Gastroesophageal sphincter (tissue), 4 donors: ENCODE measurements at places on chromosomes 6 and 20. TPM values are rescaled to one million over a fixed set of nuclear protein-coding genes. Genes with fewer than 3 reads are reported as not detected.

GRCh38 chr6:12296255-12296573, 6.1 kb downstream of the EDN1 start:
- no peak for ATAC-seq

GRCh38 chr20:23166563-23166962, 80.4 kb upstream of the CD93 start:
- ATAC-seq = no peak

- ATAC-seq = no peak
Observed at GRCh38 chr20:43750774-43751166, 24.0 kb upstream of the GTSF1L start.

Gene PBOV1
- not detected for total RNA-seq

- no peak for ATAC-seq
Observed at GRCh38 chr6:20661721-20662120, 127.5 kb downstream of the CDKAL1 start.

DNA sequence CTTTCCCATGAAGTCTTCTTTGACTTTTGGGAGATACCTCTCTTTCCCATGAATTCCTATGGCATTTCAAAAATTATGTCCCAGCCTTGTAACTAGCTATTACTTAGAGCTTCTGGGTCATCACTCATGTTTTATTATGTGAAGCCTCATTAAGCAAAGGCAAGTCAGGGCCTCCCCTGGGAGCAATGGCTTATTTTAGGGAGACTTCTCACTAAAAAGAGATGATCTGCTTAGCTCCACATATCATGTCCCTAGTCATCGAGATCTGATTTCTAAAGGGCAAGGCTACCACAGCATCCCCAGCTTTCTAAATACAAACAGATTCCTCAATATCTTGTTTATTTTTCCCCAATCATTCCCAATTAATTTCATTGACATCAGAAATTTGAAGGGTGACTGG, 154.0 kb upstream of the MANEA start:
- no peak for ATAC-seq

DNA sequence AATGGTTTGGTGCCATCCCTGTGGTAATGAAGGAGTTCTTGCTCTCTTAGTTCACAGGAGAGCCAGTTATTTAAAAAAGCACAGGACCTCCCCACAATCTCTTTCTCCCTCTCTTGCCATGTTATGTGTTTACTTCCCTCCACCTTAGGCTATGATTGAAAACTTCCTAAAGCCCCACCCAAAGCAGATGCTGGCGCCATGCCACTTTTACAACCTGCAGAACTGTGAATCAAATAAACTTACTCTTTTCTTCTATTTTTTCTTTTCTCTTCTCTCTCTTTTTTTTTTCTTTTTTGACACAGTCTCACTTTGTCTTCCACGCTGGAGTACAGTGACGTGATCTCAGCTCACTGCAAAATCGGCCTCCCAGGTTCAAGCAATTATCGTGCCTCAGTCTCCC, 508.4 kb upstream of the EPHA7 start:
- no peak for ATAC-seq

DNA sequence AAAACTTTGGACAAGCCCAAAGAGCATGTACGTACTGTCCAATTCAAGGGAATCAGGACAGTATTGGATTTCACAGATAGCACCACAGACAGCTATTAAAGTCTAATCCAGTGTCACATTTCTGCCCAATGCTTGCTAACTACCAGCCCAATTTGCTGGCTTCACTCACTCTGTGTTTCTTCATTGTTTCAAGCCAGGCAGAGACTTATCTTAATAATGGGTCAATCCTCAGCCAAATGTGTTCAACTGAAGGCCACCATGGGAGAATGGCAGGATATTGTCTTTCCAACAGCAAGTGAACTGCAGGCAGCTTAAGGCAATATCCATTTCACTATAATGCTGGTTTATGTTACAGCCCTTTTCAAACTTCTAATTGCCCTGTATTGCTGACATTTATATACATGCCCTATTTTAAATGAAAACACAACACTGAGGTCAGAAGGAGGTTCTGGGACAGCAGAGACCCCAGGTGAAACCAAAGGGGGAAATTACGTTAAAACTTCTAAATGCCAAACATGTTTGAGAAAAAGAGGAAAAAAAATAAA, 142.1 kb upstream of the RSPO3 start:
- ATAC-seq = no peak

- ATAC-seq = no peak
Observed at GRCh38 chr6:121686611-121687023, 251.2 kb downstream of the GJA1 start.

DNA sequence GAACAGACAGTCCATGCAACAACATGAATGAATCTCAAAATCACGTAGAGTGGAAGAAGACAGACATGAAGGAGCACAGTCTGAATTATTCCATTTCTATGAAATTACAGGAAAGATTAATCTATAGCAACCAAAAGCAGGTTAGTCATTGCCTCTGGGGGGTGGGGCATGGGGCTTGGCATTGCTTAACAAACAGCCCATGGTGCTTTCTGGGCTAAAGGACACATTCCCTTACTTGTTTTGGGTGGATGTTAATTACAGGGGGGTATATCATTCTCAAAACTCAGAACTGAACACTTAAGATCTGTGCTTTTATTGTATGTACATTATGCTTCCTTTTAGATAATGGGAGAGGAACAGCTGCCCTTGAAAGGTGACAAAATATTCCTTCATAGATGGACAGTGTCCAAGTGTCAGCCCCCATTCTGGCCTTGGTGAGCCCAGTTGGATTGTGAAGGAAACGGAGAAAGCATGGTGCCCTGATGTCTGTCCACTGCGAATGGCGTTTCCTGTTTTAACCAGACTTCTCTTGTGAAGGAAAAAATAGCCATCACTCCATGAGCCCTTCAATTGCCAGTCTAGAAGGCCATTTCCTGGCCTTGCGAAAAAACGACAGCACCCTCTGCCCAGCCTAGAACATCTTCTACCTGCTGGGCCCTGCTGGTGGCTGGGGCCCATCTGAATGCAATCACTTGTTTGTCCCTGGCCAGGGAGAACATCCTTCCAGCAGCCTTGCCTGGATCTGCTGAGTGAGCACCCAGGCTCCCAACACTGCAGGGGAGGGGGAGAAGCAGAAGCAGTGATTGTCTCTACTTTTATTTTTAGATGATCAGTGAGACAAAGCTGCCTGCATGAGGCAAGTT, 179.7 kb downstream of the BCAS1 start:
- no peak for ATAC-seq

Gene DEFB114
- not detected for total RNA-seq

Gene ZC3H12D
- 1.3 TPM for total RNA-seq

Gene KIF6
- 2.3 TPM for total RNA-seq

GRCh38 chr6:105859457-105859856, 226.7 kb upstream of the PRDM1 start:
- ATAC-seq = no peak

Gene PRRT1
- total RNA-seq = 3.0 TPM

- ATAC-seq = peak; percentile 95
Observed at GRCh38 chr6:88982720-88983119, 19.3 kb upstream of the RNGTT start.

GRCh38 chr6:5817869-5818268, 188.9 kb downstream of the NRN1 start:
- no peak for ATAC-seq

- no peak for ATAC-seq
Observed at GRCh38 chr20:17621229-17621968, 51.5 kb downstream of the DSTN start.

Gene SAMD3
- total RNA-seq = not detected

- ATAC-seq = no peak
Observed at GRCh38 chr6:169858293-169858934, 107.0 kb downstream of the ERMARD start.

GRCh38 chr20:37920270-37920669, 17.3 kb downstream of the VSTM2L start:
- ATAC-seq = no peak

Gene RBM24
- 26.7 TPM for total RNA-seq

Gene CCN5
- 178 TPM for total RNA-seq

DNA sequence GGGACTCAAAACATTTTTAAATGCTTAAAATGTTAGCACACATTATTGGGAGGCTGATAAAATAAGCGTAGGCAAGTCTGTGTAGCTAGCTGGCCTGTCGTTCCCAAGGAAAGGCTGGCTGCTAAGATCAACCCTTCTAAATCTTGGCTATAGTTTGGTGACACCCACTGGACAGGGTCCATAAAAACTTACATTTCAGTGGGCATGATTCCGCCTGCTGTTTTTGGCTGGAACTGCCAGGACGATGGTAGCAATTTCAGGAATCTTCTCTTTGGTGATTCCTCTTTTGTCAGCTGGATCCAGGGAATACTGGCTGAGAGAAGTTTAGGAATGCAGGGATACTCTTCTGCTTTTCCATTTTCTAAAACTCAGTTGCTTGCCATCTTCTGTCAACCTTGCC, 162.2 kb downstream of the NKAIN2 start:
- ATAC-seq = no peak

GRCh38 chr6:166454692-166455515, 72.2 kb upstream of the MPC1 start:
- ATAC-seq = no peak

Gene MATN4
- not detected for total RNA-seq

Gene KIF25
- not detected for total RNA-seq

Gene RBBP8NL
- 0.20 TPM for total RNA-seq

Gene SLC22A1
- 0.67 TPM for total RNA-seq

- no peak for ATAC-seq
Observed at GRCh38 chr6:107355659-107356058, 103.7 kb downstream of the PDSS2 start.

DNA sequence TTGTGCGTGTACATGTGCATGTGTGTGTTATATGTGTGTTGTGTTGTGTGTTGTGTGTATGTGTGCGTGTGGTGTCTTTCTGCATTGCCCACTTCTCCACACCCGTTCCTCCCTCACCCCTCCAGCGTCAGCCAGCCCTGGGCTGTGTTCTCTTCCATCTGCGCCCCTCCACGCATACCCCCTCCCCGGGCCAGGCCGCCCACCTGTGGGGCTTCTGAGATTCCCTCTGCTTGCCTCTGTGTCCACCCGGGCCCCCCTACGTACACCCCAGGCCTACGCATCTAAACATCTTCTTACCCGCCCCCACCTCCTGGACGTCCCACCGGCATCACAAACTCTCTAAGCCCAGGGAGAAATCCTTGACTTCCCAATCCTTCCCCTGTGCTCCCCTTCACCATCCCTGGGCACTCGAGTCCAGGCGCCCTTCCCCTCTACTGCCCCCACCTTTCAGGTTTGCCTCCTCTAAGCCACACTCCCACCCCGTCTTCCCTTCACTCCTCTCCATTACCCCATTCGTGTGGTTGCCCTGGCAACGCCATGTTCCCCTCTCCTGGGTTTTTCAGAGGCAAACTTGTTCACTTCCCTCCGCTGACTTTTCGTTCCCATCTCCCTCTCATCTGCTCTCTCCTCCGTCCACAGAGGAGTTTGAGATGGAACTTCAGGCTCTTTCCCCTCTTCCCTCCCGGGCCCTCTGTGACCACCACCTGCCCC, 81.7 kb upstream of the NNAT start:
- ATAC-seq = no peak

DNA sequence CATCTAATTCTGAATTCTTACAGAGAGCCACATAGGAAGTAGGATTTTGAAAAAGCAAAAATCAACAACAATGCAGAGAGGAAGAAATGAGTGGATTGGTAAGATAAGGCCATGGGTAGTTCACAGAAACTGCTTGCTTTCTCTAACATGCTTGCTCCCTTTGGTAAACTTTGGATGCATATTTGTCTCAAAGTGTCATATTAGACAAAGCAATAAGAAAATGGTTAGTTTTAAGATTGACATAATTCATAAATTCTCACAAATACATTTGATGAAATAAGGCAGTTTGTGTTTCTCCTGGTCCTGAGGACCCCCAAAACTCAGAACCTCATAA, 31.7 kb downstream of the UTRN start:
- ATAC-seq = no peak

- ATAC-seq = peak; percentile 72
Observed at GRCh38 chr6:163405412-163406309, 8.9 kb upstream of the QKI start.

Gene MEI4
- 0.13 TPM for total RNA-seq

DNA sequence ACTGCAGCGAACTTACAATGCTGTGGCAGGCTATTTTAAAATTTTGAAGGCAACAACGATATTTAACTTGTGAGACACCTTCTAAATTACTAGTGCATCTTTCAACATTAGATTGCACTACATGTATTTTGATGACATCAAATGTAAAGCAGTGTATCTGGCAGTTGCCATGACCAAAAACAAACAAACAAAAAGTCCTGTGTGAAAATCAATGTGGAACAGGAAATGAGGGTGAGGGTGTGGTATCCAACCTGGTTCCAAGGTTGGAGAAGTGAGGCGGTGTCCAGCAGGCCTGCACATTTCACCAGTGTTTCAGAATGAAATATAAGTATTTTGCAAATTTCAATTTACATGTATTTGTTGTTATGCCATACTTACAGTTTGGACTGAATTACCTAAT, 112.0 kb downstream of the LAMP5 start:
- no peak for ATAC-seq

DNA sequence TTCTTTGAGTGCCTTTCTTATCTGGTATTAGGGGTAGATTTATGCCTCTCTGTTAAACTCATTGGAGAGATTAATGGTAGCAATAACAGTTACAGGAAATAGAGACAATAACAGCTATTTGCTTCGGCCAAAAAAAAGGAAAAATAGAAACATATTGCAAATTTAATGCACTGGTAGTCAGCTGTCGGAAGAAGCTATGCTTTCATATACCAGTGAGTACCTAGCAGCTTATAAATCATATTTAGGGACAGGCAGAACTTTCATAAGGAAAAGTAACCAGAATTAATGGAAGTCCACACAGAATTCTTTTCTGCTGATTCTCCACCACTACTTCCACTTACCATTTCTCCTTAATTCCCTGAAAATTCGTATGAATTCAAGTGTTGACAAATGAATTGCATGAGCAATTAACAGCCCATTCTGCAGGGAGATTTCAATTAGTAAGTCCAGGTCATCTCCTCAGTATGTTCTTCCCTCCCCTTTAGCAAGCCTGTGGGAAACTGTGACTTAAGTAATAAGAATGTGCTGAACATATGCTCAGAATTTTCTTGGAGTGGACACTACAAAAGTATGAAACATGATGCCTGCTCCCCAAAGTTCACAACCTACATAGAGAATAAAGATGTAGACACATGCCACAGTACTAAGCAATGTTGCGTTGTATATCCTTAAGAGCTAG, 196.7 kb upstream of the KCNQ5 start:
- ATAC-seq = no peak

GRCh38 chr6:109644131-109644530, 46.9 kb downstream of the AK9 start:
- no peak for ATAC-seq

DNA sequence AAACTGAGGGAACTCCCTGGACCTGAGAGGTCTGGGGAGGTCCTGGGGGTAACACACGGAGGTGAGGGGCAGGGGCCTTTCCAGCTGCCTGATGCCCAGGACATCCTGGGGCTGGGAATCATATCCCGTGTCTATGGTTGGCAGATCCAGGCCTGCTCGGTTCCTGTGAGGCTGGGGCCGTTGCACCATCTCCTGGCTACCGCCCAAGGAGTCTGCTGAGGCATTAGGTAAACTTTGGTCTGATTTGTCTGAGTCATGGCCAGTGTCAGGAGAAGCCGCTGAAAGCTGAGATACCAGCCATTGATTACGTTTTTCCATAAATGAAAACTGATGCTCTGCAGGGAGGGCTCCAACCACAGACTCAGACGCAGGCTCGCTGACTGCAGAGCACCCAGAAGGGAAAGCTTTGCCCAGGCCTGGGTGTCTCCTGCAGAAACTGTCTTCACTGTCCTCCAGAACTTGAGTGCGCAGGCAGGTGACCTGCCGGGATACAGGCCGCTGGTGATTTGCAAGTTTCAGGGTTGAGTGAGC, 14.2 kb downstream of the TRAF3IP2 start:
- peak; percentile 95 for ATAC-seq
